GM12878 (cell line): ENCODE measurements at places on chromosomes 11 and 22.

DNA sequence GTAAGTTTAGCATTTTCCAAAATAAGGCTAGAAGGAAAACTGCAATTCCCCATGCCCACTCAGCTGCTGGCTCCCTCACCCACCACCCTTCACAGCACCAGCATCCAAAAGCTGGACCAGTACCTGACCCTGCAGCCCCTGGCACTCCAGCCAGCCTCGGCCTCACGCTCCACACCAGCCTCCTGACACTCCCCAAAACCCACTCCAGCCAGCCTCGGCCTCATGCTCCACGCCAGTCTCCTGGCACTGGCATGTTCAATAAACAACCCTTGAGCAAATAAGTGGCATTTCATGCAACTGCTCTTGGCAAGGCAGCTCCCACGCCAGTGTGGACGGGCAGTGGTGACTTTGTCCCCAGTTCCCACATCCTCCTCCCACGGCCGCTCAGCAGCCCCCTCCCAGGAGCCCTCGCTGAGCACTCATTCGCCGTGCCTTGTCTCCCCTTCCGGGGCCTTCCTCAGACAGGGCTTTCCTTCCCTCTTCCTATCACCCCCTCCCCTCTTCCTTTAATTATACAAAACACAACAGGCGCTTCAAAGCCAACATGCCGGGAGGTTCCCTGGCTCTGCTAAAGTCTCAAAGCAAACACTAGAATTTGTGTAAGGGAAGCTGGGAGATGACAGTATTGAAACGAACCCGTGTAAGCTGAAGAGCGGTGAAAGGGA, 6.8 kb downstream of the TOLLIP start:
- DNase-seq, result no peak

DNA sequence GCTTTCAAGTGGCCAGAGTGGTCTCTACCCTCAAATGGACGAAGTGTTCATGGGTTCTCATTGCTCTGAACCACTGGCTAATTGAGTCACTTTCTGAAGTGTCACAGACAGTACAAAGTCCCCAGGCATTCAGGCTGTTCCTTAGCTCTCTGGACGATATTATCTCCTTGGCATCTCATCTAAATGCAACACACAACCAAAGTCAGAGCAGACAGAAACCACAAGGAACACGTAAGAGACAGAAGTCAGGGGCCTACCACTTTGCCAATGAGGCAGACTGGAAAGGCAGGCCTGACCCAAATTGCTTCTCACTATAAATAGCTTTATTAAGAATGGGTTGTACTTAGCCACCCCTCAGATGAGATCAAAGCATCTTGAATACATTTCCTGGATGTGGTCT, 29.0 kb upstream of the LDLRAD3 start:
- DNase-seq, result no peak

- DNase-seq, result no peak
Measured at GRCh38 chr11:114426280-114426679, 13.0 kb upstream of the REXO2 start.

DNA sequence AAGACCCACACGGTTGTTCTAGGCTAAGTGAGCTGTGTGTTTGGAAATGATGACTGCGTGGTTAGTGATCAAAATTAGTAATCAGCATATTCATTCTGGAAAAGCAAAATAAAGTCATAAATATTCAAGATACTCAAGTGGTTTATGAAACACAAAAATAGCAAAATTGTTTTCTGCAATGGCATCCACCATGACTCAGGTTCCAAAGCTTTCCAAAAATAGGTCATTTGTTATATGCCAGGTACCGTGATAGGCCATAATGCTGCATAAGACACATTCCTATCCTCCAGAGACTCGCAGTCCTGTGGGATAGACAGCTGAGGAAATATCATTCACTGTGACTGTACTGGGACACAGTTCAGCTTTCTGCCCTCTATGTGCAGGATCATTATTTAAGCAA, 2.4 kb upstream of the ATL3 start:
- no peak for DNase-seq

- no peak for DNase-seq
Measured at GRCh38 chr22:48798281-48799226, 1029.1 kb downstream of the BRD1 start.

- no peak for DNase-seq
Measured at GRCh38 chr11:97683733-97684132, 1293.9 kb downstream of the JRKL start.

GRCh38 chr11:61715867-61716266, 35.7 kb downstream of the DAGLA start:
- DNase-seq, result no peak

- DNase-seq, result no peak
Measured at GRCh38 chr22:39364714-39365491, 15.1 kb downstream of the SYNGR1 start.

- no peak for DNase-seq
Measured at GRCh38 chr11:35962369-35963138, 18.7 kb downstream of the LDLRAD3 start.

DNA sequence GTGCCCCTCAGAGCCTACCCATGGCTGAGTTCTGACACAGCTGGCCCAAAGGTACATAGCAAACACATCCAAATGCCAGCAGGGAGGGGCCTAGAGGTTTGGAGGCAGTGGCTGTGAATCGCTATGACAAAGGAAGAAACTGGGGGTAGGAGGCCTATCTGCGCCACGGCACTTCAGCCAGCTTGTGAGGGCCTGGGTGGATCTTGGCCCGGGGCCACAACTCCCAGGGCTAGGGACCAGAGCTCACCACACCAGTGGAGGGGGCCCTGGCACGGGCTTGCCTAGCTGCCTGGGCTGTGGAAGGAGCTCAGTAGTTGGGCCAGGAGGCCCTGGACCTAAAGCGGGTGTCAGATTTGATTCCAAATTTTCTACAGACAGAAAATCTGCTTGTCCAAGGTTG, 9.4 kb upstream of the NAP1L4 start:
- DNase-seq, result no peak

- DNase-seq, result no peak
Measured at GRCh38 chr11:2770096-2770751, 70.4 kb upstream of the KCNQ1OT1 start.

GRCh38 chr11:33802194-33802950, 28.1 kb upstream of the FBXO3 start:
- no peak for DNase-seq

DNA sequence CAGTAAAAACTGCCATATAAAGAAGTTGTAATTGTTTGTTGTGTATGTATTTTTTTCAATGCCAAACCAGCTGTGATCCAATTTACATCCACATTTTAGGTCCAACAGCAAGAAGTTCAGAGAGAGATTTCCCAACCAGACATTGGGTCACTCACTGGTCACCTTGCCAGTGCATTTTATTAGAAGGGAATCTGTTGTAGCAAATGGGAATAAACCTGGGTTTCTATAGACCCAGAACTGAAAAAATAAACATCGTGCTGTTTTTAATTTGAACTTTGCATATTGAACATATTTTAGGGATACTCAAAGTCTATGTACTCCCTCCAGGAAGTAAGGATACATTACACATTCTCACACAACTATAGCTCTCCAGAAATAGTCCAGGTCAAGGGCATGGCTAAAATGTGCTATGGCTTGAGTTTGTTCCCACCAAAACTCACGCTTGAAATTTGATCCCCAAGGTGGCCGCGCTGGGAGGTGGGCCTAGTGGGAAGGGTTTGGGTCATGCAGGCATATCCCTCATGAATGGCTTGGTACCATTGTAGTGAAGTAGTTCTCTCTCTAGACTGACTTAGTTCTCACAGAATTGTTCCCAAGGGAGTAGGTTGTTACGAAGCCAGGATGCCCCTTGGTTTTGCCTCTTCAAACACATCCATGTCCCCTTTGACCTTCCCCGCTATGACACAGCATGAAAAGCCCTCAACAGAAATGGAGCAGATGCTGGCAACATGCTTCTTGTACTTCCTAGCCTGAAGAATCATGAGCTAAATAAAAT, 90.9 kb downstream of the RRAS2 start:
- DNase-seq, result no peak

GRCh38 chr22:39134366-39135091, 18.0 kb downstream of the CBX7 start:
- no peak for DNase-seq

- DNase-seq, result no peak
Measured at GRCh38 chr22:33923660-33924246, 3.5 kb upstream of the LARGE1 start.

DNA sequence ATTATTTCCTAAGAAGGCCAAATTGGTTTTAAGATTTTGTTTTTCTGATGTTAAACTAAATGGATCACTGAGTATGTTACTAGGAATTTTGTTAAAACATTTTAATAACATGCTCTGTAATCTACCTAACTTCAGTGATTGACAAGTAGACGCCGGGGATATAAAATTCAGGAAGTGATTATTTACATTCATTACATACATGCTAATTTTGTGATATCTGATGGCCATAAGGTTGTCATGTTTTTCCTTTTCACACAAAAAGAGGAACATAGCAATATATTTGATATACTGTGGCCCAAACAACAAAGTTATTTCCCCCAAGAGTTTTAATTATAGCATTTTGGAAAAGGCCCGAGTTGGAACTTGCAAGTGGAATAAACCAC, 12.1 kb downstream of the SCUBE1 start:
- no peak for DNase-seq

GRCh38 chr11:96235751-96236150, 107.2 kb downstream of the MAML2 start:
- DNase-seq, result no peak

GRCh38 chr11:26620282-26621045, 48.4 kb upstream of the MUC15 start:
- no peak for DNase-seq

DNA sequence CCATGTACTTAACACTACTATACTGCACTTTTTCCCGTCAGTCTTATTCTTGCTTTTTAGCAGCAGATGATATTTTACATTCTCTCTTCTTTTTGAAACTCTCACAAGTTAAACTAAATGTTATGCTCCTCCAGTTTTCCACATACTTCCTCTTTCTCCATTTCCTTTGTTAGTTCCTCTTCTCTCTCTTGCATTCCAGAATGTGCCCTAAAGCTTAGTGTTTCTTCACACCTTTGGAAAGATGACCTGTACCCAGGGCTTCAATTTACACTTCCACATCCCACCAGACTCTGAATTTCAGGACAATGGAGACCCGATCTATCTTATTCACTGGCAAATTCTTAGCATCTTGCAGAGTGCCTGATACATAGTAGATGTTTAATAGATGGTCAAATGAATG, 51.8 kb downstream of the APIP start:
- DNase-seq, result no peak

DNA sequence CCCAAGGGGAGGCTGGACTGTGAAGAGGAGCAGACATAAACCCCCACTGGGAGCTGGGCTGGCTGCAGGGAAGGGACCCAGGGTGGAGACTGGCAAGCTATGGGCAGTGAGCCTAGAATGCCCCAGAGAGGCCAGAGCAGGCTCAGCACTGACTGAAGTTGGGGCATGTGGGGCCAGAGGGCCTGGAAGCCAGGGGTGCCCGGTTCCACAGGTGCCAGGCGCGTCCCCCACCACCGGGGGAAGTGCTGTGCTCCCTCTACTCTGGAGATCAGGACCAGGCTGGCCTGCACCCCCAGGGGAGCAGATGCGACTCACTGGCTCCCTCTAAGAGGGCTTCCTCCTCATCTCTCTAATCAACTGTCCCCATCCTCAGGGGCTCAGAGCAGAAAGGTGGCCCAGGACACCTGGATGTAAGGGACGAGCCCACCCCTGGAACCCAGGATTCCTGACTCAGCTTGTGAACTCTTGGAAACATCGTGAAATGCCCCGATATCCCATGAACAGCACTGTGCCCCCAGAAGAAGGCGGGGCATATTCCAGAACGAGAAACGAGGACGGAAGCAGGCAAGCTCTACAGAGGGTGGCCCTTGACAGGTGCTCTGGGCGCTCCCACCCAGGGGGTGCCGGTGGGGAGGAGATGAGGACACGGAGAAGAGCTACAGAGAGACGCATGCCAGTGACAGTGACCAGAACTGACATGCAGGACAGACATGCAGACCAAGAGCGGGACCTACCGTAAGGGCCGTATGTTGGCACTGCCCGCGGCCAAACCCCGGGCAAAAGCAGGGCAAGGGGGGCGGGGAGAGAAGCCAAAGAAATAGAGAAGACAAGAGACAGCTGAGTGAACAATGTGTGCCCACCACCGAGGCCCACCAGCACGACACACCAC, 20.4 kb downstream of the MAFF start:
- DNase-seq, result no peak

DNA sequence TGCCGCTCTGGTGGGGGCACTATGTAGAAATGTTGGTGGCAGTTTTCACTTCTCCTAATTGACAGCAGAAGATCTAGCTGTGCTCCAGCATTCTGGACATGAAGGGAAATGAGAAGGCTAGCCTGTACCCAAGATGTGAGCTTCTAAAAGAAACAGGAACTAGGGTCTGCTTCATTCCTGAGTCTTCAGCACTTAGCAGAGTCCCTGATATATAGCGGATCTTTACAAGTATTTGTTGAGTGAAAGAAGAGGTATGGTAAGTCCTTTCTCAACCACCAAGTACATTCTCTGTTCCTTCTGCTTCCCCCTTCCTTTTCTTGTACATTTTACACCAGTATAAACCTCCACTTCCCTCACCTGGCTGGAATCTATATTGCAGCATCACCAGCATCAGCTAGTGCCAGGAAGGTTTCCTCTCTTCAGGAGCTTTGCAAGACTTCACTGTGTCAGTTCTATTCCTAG, 408.3 kb upstream of the CADM1 start:
- no peak for DNase-seq

DNA sequence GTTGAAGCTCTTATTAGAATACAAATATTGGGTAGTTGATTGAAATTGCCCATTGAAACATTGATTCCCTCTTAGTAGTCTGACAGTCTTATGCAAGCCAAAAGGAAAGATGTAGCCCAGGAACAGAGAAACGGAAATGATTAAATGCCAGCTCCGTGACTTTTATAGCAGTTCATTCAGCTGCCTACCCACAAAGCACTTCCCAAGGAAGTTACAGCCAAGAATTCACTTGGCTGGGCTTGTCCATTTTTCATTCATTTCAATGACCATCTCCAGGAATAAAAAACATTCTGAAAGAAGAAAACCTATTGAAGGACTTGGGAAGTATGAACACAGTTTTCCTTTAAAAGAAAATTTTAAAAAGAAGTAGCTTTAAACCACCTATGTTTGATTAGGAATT, 62.0 kb downstream of the NCAM1 start:
- DNase-seq, result no peak

DNA sequence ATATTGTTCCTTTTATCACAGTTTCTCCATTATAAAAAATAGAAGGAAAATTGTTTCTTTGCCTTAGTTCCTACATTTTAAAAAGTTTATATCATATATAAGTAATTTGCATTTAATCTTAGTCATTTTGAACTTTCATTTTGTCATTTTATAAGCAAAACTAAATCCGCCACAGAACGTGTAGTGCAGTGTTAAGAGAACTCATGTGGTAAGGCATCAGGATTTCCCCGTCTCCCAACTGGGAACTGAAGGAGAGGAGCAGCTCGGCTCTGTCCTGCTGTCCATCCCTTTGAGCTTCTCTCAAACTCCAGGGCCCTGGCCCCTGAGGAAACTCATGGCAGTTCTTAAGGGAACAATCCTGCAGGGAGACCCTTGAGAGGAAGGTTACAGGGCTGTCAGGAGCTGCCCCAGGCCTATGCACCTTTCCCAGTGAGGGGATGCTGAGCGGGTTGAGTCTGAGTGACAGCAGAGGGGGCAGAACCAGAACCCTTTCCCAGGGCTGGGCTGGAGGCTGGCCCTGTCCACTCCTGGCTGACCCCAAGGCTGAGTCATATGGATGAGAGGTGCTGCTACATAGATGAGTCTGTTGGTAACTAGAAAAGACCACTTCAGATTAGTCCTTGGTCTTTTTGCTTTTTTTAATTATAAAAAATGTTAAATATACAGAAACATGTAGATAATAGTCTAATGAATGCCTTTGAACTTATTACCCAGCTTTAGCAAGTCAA, 333.1 kb downstream of the TBC1D22A start:
- no peak for DNase-seq

GRCh38 chr11:30914143-30914762, 328.1 kb upstream of the MPPED2 start:
- no peak for DNase-seq
